Body of pancreas (tissue), 4 donors: ENCODE measurements at places on chromosomes 3 and 15. TPM values are rescaled to one million over a fixed set of nuclear protein-coding genes. Genes with fewer than 3 reads are reported as not detected.

ISL2 gene
- not detected for total RNA-seq

FILIP1L gene
- total RNA-seq, result 47.8 TPM

NAALADL2 gene
- 14.5 TPM for total RNA-seq

CCK gene
- total RNA-seq, result not detected

LMCD1 gene
- total RNA-seq, result 10.9 TPM

STAB1 gene
- 50.4 TPM for total RNA-seq

CTXN2 gene
- total RNA-seq, result not detected

CCRL2 gene
- total RNA-seq, result 1.3 TPM

RBPMS2 gene
- 0.26 TPM for total RNA-seq

MELTF gene
- total RNA-seq, result 6.6 TPM

SMAD6 gene
- total RNA-seq, result 25.4 TPM

GOLGA8M gene
- not detected for total RNA-seq

FAM174B gene
- total RNA-seq, result 59.9 TPM

WWTR1 gene
- total RNA-seq, result 46.2 TPM

CPEB1 gene
- not detected for total RNA-seq

SH2D7 gene
- total RNA-seq, result not detected

NOX5 gene
- total RNA-seq, result 0.26 TPM

ERICH6 gene
- total RNA-seq, result 0.26 TPM

TNK2 gene
- total RNA-seq, result 25.9 TPM

TMOD2 gene
- 7.3 TPM for total RNA-seq

CDHR4 gene
- total RNA-seq, result 0.26 TPM

SLC15A2 gene
- 2.3 TPM for total RNA-seq

PLIN1 gene
- total RNA-seq, result 277 TPM

CCDC39 gene
- total RNA-seq, result 0.26 TPM

PPM1L gene
- 13.7 TPM for total RNA-seq

FBXL2 gene
- total RNA-seq, result 5.3 TPM

CLSTN2 gene
- 14.8 TPM for total RNA-seq

SCN11A gene
- 0.26 TPM for total RNA-seq

DUOXA2 gene
- not detected for total RNA-seq

CHAC1 gene
- total RNA-seq, result 4.0 TPM

GP9 gene
- not detected for total RNA-seq

PEX11A gene
- 14.5 TPM for total RNA-seq

SLCO2A1 gene
- total RNA-seq, result 7.0 TPM

SI gene
- total RNA-seq, result not detected

ADCY5 gene
- 18.8 TPM for total RNA-seq

C3orf38 gene
- total RNA-seq, result 10.6 TPM

RAB11A gene
- 35.3 TPM for total RNA-seq

UBA3 gene
- 47.5 TPM for total RNA-seq

THAP10 gene
- 1.3 TPM for total RNA-seq

DZIP3 gene
- 3.6 TPM for total RNA-seq

ACSBG1 gene
- total RNA-seq, result not detected

HESX1 gene
- total RNA-seq, result not detected

LINGO1 gene
- total RNA-seq, result 0.99 TPM

NEO1 gene
- 18.2 TPM for total RNA-seq

INKA1 gene
- not detected for total RNA-seq

ADAMTS9 gene
- 54.7 TPM for total RNA-seq

TUSC7 gene
- total RNA-seq, result not detected

TMEM45A gene
- total RNA-seq, result 24.1 TPM

SHF gene
- total RNA-seq, result 2.9 TPM

PPP1R14D gene
- not detected for total RNA-seq

SPINK8 gene
- total RNA-seq, result not detected

SNX22 gene
- total RNA-seq, result under 0.01 TPM

SPTSSB gene
- 3.4 TPM for total RNA-seq

HCLS1 gene
- total RNA-seq, result 17.1 TPM

SLTM gene
- 56.0 TPM for total RNA-seq

UMPS gene
- total RNA-seq, result 12.5 TPM

CHDH gene
- 21.5 TPM for total RNA-seq

ADGRG7 gene
- not detected for total RNA-seq

SNTN gene
- total RNA-seq, result not detected

DNAH12 gene
- total RNA-seq, result 0.99 TPM
